Right atrium auricular region (tissue), 2 donors: ENCODE measurements at places on chromosomes 4 and X.
A peak's percentile ranks its signal among the peaks of the same experiment; 100 is the strongest.

- no peak overlapping the region for H3K27ac ChIP-seq
- no peak for DNase-seq
- H3K27me3 ChIP-seq: no peaks in the 10 kb centered on the region
- H3K4me3 ChIP-seq: no peak overlapping the region
Measured at GRCh38 chrX:14738643-14739042, 134.2 kb downstream of the FANCB start.

DNA sequence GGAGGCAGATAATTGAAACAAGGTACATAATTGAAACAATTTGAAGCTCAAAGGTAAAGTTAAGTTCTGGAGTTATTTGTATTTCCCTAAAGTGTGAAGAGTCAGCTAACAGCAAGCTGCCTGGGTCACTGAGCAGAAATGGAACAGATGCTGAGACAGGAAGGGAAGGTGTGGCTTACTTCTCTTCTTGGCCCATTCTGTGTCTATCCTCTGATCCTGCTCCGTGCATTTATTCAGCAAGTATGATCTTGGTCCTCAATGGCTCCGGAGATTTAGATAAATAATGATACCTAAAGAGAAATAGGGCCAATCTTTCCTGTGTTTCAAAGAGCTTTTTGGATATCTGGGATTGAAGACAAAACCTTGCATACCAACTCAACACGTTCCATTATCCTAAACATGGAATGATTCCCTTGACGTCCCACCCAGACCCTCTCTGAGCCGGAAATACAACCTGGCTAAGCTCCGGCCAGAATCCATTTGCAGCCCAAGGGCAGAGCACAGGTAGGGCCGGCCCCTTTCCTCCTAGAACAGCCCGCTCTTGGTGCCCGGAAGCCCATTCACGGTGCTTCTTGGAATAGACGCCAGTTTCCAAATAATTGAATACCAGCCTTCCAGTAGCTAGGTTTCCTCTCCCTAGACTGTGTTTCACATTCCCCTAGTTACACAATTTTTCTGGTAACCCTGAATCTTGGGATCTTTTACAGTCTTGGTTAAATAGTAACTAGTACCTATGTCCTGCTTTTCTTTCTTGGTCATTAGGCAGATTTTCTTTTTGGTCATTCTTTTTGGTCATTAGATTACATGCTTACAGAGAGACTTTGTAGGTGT is 211.0 kb downstream of the NWD2 start:
- no peak overlapping the region for H3K27ac ChIP-seq
- no peaks in the 10 kb centered on the region for H3K4me1 ChIP-seq
- no peak overlapping the region for H3K4me3 ChIP-seq

GRCh38 chrX:115940348-115940747 is 230.2 kb upstream of the AGTR2 start:
- DNase-seq: no peak
- no peak overlapping the region for H3K27ac ChIP-seq
- H3K36me3 ChIP-seq: no peaks in the 10 kb centered on the region
- H3K4me3 ChIP-seq: no peak overlapping the region
- H3K27me3 ChIP-seq: no peaks in the 10 kb centered on the region
- no peaks in the 10 kb centered on the region for H3K4me1 ChIP-seq

GRCh38 chrX:78104447-78105176 is 564 bp downstream of the PGK1 start:
- H3K27ac ChIP-seq: peak overlapping the region; percentile 96
- no peaks in the 10 kb centered on the region for H3K36me3 ChIP-seq
- H3K4me1 ChIP-seq: peaks cover 35% of the 10 kb centered on the region

DNA sequence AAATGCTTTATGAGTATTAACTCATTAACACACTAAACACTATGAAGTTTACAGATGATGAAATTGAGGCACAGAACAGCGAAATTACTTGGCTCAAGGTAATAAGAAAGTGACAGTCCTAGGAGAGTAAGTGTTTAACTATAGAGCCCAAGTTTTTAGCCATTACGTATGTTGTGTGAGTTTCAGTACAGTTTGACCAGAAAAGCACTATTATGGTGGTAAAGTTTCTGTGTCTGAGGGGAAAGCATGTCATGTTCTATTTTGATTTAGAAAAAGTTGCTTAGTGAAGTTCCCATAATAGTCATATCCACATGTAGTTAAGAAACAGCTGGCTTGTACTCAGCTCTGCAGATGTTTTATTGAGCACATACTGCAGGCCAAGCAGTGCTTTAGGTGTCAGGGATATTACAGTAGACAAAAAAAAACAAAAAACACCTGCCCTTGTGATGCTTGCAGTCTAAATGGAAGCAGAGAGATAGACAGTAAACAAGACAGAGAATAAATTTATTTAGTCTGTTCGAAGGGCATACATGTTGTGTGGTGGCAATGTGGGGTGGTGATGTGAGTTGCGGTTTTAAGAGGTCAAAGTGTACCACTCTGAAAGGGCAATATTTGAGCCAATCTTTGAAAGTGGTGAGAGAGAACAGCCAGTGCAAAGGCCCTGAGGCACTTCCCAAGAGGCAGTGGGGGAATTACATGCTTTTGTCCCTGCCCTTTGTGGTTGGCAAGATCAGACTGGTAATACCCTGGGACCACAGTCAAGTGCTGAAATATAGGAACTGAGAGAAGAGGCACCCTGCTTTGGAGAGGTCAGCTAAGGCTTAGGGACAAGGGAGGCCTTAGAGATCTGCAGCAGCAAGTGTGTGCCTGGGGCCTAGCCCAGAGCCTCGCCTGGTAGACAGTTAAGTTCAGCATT is 6.2 kb downstream of the TMEM131L start:
- no peak overlapping the region for H3K27ac ChIP-seq
- no peak for DNase-seq
- H3K36me3 ChIP-seq: peaks cover 8% of the 10 kb centered on the region
- no peak overlapping the region for H3K4me3 ChIP-seq

- no peaks in the 10 kb centered on the region for H3K27me3 ChIP-seq
- no peak overlapping the region for H3K4me3 ChIP-seq
- no peaks in the 10 kb centered on the region for H3K4me1 ChIP-seq
- no peaks in the 10 kb centered on the region for H3K36me3 ChIP-seq
Measured at GRCh38 chrX:51956441-51956840, 63.0 kb downstream of the MAGED1 start.

DNA sequence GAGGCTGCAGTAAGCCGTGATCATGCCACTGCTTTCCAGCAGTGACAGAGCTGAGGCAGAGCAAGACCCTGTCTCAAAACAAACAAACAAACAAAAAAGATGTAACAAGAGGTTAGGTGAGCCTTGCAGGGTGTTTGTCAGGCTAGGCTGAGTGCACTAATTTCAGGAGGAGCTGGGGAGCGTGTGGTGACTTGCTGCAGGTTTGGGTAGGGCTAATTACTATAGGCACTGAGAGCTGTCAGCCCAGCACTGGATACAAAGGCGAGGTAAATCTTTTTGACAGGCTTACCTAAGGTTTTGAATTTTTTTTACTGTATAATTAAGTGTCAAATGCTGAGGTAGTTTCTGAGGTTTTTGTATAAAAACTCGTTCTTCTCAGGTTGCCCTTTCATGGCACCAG is 29.8 kb upstream of the SH3D19 start:
- H3K4me1 ChIP-seq: no peaks in the 10 kb centered on the region
- DNase-seq: no peak
- H3K27me3 ChIP-seq: no peaks in the 10 kb centered on the region
- no peak overlapping the region for H3K4me3 ChIP-seq

GRCh38 chr4:119321921-119322687 is at the start of gene FABP2:
Gene FABP2, minus strand, starts transcription at chr4:119322138. Its CDS starts 36 bp downstream, at chr4:119322102.
- H3K27me3 ChIP-seq: no peaks in the 10 kb centered on the region
- no peak within 1 kb of the TSS for H3K4me3 ChIP-seq
- no peaks in the 10 kb centered on the region for H3K4me1 ChIP-seq
- DNase-seq: no peak
- H3K36me3 ChIP-seq: no peaks in the 10 kb centered on the region

GRCh38 chr4:7854697-7855370 is 84.8 kb downstream of the AFAP1 start:
- no peaks in the 10 kb centered on the region for H3K4me1 ChIP-seq
- no peaks in the 10 kb centered on the region for H3K27me3 ChIP-seq
- DNase-seq: no peak
- H3K36me3 ChIP-seq: peaks cover 30% of the 10 kb centered on the region
- no peak overlapping the region for H3K27ac ChIP-seq

- no peak for DNase-seq
- no peaks in the 10 kb centered on the region for H3K36me3 ChIP-seq
- H3K27me3 ChIP-seq: no peaks in the 10 kb centered on the region
- H3K4me1 ChIP-seq: peaks cover 3% of the 10 kb centered on the region
- no peak overlapping the region for H3K27ac ChIP-seq
Measured at GRCh38 chr4:98664959-98665358, 6.5 kb upstream of the TSPAN5 start.

DNA sequence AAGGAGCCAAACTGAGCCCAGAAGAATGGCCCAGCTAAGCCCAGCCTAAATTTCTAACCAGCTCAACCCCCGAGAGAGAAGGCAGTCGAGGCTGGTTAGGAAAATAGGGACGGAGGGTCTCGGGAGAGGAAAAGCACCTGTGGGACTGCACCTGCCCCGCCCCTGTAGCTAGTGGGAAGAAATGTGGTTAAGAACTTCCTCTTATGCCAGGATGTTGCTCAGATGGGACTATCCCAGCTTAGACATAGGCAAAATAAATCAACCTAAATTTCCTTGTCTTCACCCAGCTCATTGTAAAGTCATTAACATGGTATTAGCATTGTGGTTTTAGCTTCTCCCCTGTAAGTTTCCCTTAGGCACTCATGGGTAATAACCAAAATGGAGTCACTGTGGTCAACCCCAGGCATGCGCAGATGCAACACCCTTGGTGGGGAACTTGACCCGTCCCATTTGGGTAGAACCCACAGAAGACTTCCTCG is 86.8 kb downstream of the ZNF718 start:
- no peak for DNase-seq
- no peaks in the 10 kb centered on the region for H3K36me3 ChIP-seq
- no peaks in the 10 kb centered on the region for H3K4me1 ChIP-seq
- no peaks in the 10 kb centered on the region for H3K27me3 ChIP-seq

GRCh38 chr4:7675136-7675535 is 240.4 kb upstream of the PSAPL1 start:
- no peak overlapping the region for H3K27ac ChIP-seq
- H3K27me3 ChIP-seq: no peaks in the 10 kb centered on the region
- no peak overlapping the region for H3K4me3 ChIP-seq

DNA sequence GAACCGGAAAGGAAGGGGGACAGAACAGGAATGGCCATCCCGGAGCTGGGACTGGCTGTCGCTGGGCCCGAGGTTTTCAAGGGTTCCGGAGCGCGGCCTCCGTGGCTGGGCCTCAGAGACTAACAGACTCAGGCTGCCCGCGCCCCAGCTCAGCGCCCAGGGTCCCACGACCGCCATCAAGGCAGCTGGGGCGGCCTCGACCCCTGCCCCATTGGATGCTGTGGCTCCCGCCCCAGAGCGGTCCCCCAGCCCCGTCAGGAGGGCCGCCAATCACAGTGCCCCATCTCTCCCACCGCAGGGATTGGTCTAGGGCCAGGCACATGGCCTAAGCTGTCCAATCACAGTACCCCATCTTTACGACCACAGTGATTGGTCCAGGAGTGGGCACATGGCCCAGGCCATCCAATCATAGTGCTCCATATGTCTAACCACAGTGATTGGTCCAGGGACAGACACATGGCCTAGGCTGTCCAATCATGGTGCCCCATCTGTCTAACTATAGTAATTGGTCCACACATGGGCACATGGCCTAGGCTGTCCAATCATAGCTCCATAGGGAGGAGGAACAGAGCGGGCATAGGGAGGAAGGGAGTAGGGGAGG is 105.3 kb upstream of the NKX1-1 start:
- H3K4me1 ChIP-seq: peaks cover 9% of the 10 kb centered on the region
- peak overlapping the region; percentile 37 for H3K4me3 ChIP-seq
- peak overlapping the region; percentile 46 for H3K27ac ChIP-seq
- H3K27me3 ChIP-seq: no peaks in the 10 kb centered on the region
- no peaks in the 10 kb centered on the region for H3K36me3 ChIP-seq

DNA sequence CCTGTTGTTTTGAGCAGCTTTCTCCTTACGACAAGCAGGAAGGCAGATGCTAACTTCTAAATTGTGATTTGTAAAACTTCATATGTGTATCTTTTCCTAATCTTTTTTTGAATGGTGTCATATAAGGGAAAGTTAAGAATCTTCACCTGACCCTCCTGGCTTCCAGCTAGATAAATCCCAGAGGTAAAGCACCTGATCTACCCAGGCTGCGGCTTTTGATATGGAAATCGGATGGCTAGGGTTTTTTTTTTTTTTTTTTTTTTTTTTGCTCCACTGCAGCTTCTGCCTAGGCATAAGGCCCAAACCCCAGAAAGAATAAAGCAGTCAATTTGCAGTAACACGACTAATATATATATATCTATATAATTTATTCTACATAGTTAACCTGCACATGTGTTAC is 10.0 kb downstream of the MAB21L2 start:
- H3K36me3 ChIP-seq: no peaks in the 10 kb centered on the region
- H3K4me3 ChIP-seq: no peak overlapping the region
- no peaks in the 10 kb centered on the region for H3K27me3 ChIP-seq
- no peaks in the 10 kb centered on the region for H3K4me1 ChIP-seq
- H3K27ac ChIP-seq: no peak overlapping the region

DNA sequence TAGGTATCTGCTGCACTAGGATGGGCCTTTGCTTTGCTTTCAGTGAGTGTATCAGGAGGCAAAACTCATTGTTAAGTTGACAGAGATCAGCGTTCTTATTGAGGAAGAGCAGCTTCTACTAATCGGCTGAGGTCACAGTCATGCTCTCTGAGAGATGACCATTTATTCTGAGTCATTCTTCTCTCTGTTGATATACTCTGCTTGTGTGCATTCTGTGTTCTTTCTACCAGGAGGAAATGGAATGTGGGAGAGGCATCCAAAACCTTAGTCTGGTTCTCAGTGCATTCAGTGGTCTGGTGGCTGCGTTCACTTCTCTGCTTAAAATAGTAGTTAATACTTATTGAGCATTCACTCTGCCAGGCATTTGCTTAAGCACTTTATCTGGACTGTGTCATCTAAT is 66.2 kb downstream of the RRAGB start:
- no peaks in the 10 kb centered on the region for H3K4me1 ChIP-seq
- H3K36me3 ChIP-seq: no peaks in the 10 kb centered on the region
- H3K27me3 ChIP-seq: no peaks in the 10 kb centered on the region
- no peak overlapping the region for H3K27ac ChIP-seq
- H3K4me3 ChIP-seq: no peak overlapping the region
- DNase-seq: no peak

- H3K36me3 ChIP-seq: no peaks in the 10 kb centered on the region
- DNase-seq: no peak
- no peaks in the 10 kb centered on the region for H3K4me1 ChIP-seq
Measured at GRCh38 chr4:140947506-140947905, 185.8 kb downstream of the RNF150 start.

DNA sequence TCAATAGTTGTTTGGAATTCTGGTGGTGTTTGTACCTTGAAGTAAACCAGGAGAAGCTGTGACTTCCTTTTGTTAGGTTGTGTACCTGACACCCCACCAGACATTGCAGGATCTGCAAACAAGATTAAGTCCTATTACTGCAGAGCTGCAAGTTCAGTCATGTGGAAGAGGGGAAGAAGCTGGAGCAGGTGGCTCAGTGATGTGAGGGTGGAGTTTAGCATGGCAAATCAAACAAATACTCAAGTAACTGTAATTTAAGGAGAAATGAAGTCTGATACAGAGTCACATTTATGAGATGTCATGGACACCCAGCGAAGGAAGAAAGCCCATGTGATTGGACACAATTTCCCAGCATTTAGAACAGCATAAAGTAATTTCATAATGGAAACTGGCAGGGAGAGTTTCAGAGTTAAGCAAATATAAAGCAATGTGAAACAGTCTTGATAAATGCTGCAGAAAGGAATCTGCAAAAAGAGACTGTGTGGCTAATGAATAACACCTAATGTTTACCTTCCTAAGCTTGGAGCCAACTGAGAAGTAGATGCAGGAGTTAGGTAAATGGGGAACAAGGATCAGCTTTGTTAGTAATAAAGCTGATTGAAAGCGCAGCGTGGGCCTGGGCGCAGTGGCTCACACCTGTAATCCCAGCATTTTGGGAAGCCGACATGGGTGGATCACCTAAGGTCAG is 249.1 kb downstream of the GBA3 start:
- H3K27me3 ChIP-seq: no peaks in the 10 kb centered on the region
- no peak for DNase-seq
- no peaks in the 10 kb centered on the region for H3K4me1 ChIP-seq
- H3K4me3 ChIP-seq: no peak overlapping the region
